GM03348 (cell line): ENCODE measurements at places on chromosomes 7 and 10.

DNA sequence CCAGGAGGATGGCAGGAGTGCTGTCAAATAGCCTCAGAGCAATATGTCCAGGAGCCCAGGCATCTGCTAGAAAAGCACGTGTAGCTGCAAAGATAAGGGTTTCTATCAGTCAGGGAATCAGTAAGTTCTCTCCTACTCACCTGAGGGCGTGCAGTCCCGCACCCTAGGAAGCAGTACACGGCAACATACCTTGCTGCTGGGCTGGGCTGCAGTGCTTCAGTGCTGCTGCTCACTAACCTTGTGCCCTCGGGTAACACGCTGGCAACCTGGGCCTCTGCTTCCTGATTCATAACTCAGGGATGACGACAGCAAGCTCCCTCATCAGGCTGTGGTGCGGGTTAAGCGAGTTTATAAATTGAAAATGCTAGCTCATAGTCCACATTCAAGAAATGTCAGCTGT, 29.5 kb upstream of the CCNY start:
- DNase-seq: no peak

DNA sequence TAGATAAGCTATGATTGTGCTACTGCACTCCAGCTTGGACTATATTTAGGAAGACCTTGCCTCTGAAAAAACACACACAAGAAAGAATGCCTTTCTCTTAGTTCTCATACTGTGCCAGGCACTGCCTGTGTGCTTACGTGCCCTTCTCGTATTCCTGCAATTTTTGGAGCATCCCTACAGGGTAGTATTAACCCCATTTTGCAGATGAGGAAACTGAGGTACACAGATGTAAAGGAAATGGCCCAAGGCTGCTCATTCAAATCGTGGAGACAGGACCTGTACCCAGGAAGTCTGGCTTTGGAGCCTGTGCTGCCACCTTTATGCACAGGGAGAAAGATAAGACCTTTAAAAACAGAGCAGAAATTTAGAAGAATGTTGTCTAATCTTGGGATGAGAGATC, 16.7 kb downstream of the AGAP3 start:
- no peak for DNase-seq

- DNase-seq: no peak
Measured at GRCh38 chr10:103763374-103764202, 91.8 kb downstream of the SH3PXD2A start.

DNA sequence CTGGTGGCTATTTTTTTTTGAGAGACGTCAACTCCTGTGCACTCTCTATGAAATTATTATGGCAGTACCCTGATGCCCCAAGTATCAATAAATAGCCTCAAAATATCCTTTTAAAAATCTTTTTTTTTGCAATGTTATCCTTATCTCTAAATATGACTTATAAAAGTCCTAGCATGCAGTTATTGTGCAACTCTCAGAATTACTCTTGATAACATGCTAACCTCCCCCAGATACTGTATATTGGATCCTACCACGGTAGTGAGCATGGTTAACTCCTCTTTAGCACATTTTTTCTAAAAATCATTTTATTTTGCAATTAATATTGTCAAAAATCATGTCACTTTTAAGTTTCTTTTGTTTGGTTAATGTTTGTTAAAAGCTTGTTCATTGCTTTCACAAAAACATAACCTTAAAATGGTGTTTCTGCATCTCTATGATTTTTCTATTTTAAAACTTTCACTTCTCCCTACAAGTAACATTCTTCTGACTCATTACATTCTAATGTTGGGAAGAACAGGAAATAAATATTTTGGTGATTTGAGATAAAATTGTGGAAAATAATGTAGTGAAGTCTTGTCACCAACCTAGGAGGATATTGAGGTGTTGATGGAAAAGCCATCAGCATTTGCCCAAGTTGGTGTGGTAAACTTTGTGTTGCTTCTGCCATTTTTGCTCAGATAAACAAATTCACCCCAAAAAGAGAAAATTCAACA, 42.1 kb upstream of the ADRA2A start:
- DNase-seq: peak; percentile 47

DNA sequence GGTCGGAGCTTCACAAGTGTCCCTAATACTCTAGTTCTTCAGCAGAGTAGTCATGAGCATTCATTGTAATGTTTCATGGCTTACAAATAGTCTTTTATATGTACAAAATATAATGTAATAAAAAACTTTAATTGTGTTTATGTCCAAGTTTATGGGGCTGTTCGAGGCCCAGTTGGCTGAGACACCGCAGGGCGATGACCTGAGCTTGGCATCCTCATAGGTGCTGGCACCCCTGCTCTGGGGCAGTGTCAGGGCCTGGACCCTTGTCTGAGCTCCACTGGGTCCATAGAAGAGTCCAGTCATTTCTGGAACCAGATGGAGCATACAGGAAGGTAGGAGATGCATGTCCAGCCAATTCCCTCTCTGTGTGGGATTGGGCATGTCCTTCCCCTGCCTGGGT, 12.9 kb upstream of the ZMIZ1 start:
- no peak for DNase-seq

DNA sequence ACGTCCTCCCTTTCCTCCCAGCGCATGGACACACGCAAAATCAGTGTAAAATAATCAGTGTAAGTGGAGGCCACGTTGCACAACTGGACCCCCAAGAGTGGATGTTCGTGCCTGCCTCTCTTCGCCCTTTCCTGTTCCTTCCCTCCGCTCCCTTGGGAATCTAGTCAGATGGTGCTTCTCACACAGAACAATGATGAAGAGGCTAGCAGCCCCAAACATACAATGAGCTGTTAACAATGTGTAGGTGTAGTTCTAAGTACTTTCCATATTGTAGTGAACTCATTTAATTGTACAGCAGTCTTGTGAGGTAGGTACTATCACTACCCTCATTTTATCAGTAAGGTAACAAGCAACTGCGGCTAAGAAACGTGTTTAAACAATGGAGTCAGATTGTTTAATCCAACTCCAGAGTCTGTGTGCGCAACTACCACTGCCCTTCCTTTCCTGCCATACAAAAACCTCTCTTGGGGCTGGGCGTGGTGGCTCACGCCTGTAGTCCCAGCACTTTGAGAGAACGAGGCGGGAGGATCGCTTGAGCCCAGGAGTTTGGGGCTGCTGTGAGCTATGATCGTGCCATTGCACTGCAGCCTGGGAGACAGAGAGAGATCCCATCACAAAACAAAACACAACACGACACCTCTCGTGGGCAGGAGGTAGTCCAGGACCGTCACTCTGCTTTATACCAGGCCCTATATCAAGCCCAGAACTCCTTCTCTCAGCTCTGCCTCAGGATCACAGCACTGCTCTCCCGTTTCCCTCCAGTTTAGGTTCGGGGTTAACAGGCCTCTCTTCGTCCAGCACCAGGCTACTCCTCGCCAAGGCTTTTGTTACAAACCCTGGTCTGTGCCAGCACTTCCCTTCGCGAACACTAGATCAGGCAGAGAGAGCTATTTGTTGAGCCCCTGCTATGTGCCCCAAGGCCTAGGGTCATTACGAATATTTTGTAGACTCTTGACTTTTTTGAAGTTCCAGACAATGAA, 1.1 kb downstream of the FKBP9 start:
- DNase-seq: peak; percentile 32

- DNase-seq: no peak
Measured at GRCh38 chr7:106635411-106635810, 25.5 kb downstream of the CCDC71L start.

DNA sequence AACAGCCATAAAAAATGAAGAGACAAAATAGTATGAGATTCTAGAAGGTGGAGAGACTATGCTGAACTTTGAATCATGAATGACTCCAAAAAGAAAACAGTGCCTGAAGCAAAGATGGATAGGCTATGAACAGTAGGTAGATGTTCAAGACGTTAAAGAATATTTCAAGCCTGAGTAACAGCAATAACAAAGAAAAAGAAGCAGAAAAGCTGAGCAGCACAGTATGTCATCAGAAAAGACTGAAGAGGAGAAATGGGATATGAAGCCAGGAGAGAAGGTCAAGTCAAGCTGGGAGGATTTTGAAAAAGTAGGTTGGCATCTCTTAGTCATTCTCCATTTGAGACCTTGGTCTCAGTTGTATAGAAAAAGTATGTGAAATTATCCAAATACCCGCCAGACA, 484.4 kb downstream of the SORCS1 start:
- no peak for DNase-seq
